Activated T-cell treated with anti-CD3 and anti-CD28 coated beads for 1 hour (primary cell): ENCODE measurements at places on chromosomes 1 and 21.
A peak's percentile ranks its signal among the peaks of the same experiment; 100 is the strongest.

DNA sequence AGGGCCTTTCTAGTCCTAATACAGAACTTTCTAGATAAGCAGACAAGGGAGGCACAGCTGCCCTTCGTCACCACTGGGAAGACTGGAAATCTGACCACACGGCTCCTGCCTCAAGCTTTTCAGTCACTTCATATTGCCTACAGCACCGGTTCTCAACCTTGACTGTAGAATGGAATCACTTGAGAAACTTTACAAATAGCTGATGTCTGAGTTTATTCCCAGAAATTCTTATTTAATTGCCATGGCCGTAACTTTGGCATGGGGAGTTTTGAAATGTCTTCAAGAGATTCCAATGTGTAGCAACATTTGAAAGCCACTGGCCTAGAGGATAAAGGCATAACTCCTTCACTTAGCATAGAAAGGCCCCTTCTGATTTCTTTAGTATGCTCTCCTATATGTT is 42.4 kb upstream of the STMN1 start:
- no peak for DNase-seq

- DNase-seq, result no peak
These were observed 35.8 kb downstream of the GREM2 start for GRCh38 chr1:240575981-240576662.

DNA sequence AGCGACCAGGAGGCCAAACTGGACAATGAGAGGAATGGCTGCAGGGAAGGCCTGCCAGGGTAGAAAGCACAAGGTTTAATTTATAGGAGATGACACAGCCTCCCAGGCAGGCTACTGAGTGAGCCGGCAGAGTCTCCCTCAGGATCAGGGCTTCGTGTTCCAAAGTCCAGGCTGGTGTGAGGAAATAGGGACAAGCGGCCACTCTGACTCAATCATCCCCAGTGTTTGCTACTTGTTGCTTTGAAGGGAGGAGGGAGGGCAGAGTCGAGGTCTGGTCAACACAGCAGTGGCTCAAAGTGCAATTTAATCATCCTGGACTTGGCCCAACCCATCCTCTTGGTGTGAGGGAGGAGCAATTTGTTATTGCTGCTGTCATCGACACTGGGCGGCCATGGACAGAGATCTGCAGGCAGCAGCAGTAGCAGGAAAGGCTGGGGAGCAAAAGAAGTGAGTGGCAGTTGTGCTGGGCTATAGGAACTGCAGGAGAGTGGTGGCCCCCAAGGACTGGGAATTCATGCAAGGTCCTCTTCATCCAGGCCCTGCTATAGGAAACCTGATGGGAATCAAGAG is 27.5 kb downstream of the TBX15 start:
- no peak for DNase-seq

- DNase-seq, result no peak
These were observed 71.0 kb downstream of the PDE9A start for GRCh38 chr21:42724226-42724920.

DNA sequence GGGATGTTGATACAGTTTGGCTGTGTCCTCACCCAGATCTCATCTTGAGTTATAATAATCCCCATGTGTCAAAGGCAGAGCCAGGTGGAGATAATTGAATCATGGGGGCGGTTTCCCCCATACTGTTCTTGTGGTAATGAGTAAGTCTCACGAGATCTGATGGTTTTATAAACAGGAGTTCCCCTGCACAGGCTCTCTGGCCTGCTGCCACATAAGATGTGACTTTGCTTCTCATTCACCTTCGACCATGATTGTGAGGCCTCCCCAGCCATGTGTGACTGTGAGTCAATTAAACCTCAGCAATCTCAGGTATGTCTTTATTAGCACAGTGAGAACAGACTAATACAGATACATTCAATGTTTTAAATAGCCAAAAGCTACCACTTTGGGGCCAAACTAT is 41.1 kb downstream of the SLC35F3 start:
- DNase-seq, result no peak

DNA sequence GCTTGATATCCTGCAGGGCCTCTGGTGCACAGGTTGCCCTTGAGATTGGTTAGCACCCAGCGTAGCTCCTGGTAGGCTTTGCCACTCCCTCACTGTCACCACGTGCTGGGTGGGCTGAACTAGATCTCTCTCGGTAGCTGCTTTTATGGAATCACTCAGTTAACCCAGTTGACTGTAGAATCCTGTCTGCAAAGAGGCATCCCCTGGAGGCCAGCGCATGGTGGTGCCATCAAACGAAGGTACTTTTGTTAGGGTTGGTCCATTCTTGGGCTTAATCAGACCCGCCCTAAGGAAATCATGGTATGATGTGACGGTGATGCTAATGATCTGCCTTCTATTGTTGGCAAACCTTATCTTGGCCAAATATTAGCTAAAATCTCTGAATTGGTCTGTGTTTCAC is 153.4 kb downstream of the GALNT2 start:
- DNase-seq, result no peak

DNA sequence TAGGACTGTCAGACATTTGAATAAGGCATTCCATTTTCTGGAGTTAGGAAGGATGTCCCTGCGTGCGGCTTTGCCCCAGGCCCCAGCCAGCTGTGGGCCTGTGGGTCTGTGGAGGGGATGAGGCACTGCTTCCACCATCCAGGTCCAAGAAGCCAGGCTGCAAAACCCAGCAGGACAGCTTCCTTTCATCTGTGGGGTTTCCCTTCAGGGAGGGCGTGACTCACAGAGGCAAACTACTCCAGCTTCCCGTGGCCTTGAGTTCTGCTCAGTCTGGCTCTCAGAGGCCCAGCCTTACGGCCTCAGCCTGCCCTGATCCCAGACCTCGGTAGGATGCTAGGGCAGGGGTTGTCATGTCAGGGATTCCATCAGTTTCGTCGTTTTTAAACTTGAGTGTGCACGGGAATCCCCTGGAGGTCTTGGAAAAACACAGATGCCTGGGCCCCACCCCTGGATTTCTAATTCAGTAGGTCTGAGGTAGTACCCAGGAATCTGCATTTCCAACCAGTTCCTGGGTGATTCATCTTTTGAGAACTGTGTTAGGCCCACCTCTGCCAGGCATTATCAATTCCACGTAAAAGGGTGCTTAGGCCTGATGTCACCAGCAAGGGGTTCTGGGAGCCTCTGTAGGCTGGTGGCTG is 32.3 kb upstream of the TENT5C start:
- DNase-seq, result no peak

DNA sequence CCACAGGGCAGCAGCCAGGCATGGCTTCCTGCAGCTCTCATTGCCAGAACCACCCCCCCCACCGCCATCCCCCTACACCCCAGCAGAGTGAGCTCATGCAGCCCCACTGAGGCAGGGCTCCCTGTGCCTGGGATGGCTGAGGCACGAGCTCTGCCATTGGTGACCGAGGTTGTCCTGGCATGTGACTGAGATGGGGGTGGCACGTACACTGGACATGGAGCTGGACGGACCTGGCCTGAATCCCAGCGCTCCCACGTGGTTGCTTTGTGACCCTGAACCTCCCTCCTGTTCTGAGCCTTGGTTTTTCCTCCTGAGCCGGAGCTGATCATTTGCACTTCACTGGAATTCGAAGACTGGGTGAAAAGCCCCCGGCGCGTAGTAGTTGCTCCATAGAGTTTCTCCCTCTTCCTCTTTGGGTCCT is 28.3 kb downstream of the ALPL start:
- no peak for DNase-seq

- no peak for DNase-seq
These were observed 1.1 kb upstream of the ERRFI1 start for GRCh38 chr1:8026976-8027747.

DNA sequence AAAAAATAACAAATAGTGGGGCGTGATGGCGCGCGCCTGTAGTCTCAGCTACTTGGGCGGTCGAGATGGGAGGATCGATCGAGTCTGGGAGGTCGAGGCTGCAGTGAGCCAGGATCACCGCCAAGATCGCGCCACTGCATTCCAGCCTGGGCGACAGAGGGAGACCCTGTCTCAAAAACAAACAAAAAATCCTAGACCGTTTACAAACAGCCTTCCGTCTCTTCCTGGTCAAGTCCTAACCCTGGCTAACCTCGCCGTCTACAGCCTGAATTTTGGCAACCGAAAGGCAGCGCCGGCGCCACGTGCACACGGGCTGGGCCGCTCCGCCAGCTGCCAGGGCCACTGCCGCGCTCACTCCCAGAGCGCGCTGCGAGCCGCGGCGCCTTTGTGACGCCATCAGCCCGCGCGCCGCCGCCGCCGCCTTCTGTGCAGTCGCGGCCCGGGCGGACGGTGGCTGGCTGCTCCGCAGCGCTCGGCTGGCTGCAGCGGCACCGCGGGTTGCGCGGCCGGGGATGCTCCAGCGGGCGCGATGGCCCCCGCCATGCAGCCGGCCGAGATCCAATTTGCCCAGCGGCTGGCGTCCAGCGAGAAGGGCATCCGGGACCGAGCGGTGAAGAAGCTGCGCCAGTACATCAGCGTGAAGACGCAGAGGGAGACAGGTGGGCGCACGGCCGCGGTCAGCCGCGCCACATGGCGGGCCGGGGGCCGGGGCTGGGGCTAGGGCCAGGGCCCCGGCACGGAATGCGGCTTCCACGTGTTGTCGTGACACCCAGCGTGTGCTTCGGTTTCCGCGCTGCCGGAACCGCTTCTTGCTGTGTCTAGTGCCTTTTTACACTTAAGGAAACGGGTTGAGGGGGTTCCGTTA is at the start of the genes HSF2BP and RRP1B:
HSF2BP (minus strand) TSS at position 353 of the 865 bp plus-strand sequence. CDS start 1,392 bp downstream, outside the sequence.
RRP1B (plus strand) TSS at position 425 of the 865 bp plus-strand sequence; CDS start at position 530, 105 bp downstream.
- peak; percentile 70 for DNase-seq

GRCh38 chr1:184388319-184388889 is 1.6 kb downstream of the C1orf21 start:
- no peak for DNase-seq

GRCh38 chr1:85171721-85172120 is 29.1 kb downstream of the SYDE2 start:
- no peak for DNase-seq

DNA sequence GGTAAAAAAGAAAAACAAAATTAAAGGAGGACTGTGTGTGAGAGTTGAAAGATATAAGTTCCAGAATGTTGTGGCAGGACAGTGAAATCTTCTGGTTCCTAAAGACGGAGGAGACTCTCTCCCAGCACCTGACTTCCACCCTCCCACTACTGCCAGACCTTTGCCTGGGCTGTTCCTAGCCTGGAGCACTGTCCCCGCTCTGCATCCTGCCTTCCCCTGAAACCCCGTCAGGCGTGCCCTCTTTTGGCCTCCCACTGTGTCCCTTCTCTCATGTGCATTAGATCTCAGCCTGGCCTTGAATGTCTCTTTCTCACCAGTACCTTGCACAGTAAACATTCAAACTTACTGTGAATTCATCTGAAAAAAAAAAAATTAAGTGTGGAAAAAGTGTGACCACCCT is 74.1 kb downstream of the VPS26C start:
- no peak for DNase-seq

DNA sequence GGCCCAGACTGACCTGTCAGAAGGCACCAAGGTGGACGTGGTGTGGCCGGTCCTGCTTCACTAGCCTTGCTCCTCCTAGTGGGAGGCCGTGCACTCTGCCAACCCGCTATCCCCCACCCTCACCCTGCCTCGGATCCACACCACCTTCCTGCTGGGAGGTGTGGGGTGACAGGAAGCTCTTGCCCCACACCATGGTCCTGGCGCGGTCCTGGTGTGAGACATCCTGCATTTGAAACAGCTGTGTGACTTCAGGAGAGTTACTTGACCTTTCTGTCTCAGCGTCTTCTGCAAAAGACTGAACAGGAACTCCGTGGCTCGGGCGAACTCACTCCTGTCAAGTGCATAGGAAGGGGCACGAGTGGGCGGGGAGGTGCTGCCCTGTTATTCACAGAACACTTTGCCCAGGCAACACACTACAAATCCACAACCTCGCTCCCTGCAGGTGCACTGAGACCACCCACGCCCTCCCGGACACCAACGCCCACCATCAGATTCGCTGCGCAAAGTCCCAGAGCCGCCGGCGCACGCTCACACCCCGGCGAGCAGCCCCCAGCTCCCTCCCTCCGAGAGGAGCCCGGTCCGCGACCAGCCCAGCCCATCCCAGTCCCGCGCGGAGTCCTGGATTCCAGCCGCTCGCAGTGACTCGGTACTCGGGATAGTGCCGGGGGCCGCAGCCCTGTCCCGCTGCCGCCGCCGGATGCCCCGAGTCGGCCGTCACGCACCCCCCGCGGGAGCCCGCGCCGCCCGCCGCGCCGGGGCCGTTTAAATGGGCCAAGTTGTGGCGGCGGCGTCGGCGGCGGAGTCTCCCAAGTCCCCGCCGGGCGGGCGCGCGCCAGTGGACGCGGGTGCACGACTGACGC is at the start of gene SAMD11:
SAMD11 (plus strand) TSS at position 793 of the 860 bp plus-strand sequence. CDS start 509 bp downstream, outside the sequence.
- DNase-seq, result peak; percentile 63

- DNase-seq, result peak; percentile 52
These were observed 1.9 kb downstream of the FTCD start for GRCh38 chr21:46153247-46154154.

GRCh38 chr1:27522432-27523336 is 32.7 kb upstream of the WASF2 start:
- peak; percentile 50 for DNase-seq
